ENCODE measurements at places on chromosomes 1 and 21.

GRCh38 chr1:109275706-109276345 lies 7.1 kb downstream of the PSRC1 start:
- no peak for DNase-seq

GRCh38 chr1:198116069-198116468 lies 40.7 kb upstream of the NEK7 start:
- no peak for DNase-seq

GRCh38 chr1:4263699-4264098 lies 363.6 kb upstream of the C1orf174 start:
- DNase-seq = no peak

- DNase-seq = no peak
Observed at GRCh38 chr1:111882559-111882958, 106.9 kb downstream of the KCND3 start.

DNA sequence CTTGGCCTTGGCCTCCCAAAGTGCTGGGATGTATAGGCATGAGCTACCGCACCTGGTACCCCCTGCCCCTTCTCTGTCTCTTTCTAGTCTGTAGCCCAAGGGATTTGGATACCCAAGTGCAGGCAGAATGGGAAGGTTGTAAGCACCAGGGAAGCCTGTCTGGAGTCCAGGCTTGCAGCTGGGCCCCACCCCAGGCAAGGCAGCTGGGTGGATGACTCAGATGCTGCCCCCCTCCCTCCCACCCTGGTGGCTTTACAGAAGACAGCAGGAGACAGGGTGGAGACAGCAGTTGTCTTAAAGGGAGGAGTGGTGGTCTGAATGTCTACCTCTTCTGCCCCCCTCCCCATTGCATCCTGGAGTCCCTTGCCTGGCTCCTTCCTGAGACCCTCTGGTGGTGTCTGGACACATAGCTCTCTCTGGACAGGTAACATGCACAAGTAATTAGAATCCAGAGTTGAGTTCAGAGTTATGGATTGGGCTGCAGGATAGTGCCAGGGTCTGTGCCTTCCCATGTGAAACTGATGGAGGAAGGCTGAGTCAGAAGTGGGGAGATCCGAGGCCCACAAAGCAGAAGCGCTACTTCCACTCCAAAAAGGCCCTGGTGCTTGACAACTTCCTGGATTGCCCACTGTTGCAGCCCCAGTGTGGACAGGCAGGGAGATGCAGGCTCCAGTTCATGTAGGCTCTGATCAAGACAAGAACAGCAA lies 5.1 kb downstream of the LMNA start:
- no peak for DNase-seq

- DNase-seq = no peak
Observed at GRCh38 chr1:23004112-23004511, 11.5 kb downstream of the TEX46 start.

- DNase-seq = no peak
Observed at GRCh38 chr1:209463441-209463840, 120.1 kb upstream of the CAMK1G start.

- DNase-seq = no peak
Observed at GRCh38 chr1:235843461-235843961, 23.2 kb downstream of the LYST start.

DNA sequence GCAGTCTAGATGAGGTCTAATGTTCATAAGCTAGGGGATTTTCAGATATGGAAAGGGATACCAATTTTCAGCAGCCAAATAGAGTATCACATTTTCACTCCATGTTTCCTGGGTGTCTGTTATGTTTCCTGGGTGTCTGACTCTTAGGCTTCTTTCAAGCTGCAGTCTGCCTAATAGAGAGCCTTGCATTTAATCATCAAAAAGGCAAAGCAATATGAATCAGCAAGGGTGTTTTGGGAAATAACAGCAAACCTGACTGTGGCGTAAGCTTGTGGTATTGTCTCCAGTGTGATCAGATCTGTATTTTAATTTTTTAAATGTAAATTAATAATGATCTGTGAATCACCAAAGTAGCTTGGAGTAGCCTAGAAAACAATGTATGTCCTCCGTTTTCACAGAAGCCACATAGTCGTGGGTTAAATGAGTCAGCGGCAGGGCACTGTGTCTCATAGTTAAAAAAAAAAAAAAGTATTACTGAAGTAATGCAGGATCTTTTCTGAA lies 10.4 kb downstream of the LGALS8 start:
- no peak for DNase-seq

- no peak for DNase-seq
Observed at GRCh38 chr1:214666674-214667073, 63.7 kb downstream of the CENPF start.

- no peak for DNase-seq
Observed at GRCh38 chr1:116201911-116202310, 90.7 kb downstream of the MAB21L3 start.

DNA sequence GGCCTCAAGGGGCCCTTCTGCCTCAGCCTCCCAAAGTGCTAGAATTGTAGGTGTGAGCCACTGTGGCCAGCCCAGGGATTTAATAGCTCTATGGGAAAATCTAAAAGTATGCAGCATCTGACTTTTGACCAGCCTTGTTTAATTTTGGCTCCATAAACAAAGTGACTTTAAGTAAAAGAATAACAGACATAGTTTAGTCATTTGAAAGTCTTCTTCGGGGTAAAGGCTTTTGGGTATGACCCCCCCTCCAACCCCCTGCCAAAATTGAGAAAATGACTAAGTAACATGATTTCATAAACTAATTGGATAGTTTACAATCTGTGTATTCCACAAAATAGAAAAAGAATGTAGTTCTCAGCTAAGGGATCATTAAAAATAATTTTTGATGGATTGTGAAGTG lies 17.0 kb downstream of the GPBP1L1 start:
- DNase-seq = no peak

GRCh38 chr1:44806025-44806703 lies 987 bp downstream of the DYNLT4 start:
- DNase-seq = no peak

- no peak for DNase-seq
Observed at GRCh38 chr1:182170891-182171461, 109.5 kb upstream of the ZNF648 start.

GRCh38 chr1:112794654-112795239 lies 79.6 kb upstream of the PPM1J start:
- no peak for DNase-seq

DNA sequence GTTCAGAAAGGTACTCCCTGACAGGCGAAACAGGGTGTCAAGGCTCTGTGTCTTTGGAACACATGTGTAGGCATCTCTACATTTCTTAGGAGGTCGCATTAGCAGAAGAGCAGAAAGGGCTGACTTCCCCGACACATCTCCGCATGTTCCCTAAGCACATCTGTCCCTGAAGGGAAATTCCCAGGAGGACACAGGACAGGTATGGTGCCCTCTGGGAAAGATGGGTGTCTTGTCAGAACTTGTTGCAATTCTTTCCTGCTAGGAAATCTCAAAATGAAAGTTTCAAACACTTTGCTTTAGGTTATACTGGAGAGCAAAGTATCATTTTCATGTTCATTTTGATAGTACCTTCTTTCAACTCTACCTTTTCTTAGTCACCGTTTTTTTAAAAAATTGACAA lies 2.0 kb downstream of the DSCAM start:
- DNase-seq = no peak

DNA sequence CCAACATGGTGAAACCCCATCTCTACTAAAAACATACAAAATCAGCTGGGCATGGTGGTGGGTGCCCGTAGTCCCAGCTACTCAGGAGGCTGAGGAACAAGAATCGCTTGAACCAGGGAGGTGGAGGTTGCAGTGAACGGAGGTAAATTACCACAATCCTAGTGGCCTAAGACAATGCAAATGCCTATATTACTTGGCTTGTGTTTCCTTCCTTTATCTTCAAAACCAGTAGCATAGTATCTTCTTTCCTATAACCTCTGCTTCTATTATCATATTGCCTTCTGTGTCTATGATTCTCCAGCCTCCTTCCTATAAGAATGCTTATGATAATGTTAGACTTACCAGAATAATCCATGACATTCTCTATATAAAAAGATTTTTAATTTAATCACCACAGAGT lies 156.2 kb upstream of the RGS18 start:
- DNase-seq = no peak

DNA sequence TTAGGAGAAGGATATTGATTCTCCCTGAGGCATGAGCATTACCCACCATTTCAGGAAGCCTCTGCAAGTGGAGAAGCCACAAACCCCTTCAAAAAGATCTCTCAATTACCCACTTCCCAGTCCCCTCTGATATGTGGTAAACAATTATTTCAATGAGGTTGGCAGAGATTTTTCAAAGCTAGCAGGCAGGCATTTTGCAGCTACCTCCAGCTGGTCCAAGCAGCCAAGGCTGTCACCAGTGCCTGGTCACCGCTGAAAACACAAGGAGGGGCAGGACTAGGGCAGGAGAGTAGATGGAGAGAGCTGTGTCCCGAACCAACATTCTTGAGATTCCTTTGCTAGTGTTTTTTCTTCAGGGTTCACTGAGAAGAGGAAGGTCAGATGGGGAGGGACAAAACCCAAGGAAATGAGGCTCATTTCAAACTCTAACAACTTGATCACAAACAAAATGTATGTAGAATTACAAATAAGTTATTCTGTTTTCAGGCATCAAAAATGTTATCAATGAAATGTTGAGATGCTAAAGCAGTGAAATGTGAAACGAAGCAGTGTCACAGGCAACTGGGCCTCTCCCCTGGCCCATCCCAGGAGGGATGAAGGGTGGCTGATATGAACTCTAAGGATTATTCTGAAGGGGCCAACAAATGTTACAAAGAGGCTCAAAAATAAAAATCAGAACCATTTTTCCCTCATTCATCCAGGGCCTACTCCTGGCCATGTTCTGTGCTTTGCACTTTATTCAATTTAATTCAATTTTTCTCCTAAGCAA lies 22.3 kb downstream of the APP start:
- no peak for DNase-seq

- no peak for DNase-seq
Observed at GRCh38 chr1:60423146-60423780, 349.7 kb upstream of the C1orf87 start.

DNA sequence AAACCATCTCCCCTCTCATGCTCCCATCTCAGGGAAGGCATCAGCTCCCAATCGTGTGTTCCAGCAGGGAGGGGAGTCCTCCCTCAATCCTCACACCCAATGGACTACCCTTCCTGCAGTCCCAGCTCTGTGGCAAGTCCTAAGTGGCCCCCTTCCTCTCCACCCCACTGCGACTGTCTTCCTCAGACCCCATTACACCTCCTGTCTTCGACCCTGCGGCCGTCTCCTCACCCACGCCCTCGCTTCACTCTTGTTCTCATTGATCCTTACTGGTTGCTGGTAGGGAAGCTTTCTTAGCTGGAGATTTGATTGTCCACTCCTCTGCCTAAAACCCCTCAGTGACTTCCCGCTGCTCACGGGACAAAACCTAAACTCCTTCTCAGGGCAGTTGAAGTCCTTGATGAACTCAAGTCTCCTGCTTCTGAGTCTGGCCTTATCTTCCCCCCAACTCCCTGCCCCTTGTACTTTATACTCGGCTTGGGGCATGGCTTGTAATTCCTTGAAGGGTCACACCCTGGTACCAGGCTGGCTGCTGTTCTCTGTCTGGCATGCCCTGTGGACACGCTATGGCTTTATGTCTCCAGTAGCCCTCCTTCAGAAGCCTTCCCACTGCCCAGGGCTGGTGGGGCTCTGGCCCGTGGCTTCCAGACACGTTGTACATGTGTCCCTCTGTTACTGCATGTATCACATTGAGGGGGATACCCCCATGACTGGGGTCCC lies 2.3 kb upstream of the EPS8L3 start:
- no peak for DNase-seq

DNA sequence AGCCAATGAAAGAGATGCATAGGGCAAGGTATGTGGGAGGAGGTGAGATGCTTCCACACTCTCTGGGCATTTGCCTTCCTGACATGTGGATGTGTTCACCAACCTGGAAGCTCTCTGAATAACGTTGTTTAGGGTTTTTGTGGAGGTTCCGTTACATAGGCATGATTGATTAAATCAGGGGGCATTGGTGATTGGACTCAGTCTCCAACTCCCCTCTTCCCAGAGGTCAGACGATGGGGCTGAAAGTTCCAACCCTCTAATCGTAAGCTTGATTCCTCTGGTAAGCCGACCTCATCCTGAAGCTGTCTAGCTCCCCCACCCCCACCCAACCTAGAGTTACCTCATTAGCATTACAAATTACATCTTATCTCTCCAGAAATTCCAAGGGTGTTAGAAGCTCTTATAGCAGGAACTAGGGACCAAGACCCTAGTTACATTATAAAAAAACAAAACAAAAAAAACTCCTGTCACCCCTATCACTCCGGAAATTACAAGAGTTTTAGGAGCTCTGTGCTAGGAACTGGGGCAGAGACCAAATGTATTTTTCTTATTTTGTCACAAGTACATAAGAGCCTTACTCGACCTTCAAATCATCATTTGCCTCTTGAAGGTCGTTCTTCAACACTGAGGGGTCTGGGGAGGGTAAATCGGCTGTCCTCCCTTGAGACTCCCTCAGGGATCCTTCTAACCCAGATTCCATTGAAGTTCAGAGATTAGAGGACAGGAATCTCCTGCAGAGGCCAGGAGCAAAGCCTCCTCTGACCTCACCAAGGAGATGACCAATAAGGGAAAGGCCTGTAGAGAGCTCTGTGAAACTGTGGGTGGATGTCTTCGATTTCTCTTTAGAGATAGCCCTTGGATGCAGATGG lies 58.2 kb downstream of the DNTTIP2 start:
- DNase-seq = no peak

GRCh38 chr1:21325231-21325718 lies 35.0 kb upstream of the ECE1 start:
- no peak for DNase-seq

- no peak for DNase-seq
Observed at GRCh38 chr21:42531771-42532170, 18.1 kb downstream of the SLC37A1 start.

DNA sequence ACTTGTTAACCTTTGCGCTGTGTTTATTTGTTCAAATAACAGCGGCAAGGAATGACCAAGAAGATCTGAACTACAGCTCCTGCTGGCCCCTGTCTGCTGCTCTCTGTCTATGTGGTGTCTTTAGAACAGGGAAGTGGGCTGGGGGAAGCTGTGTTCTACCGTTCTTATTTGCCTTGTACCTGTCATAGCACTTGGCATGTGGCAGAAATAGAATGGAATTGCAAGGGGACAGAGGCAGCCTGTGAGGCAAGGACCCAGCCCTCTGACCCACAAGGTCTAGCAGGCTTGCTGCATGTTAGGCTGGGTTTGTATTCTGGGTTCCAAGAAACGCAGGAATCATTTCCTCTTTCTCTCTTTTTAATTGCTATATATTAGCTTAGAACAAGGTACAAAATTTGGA lies 20.7 kb downstream of the HMGCS2 start:
- DNase-seq = no peak
